NCI-H524 treated with DMSO at 0.1 percent for 48 hours (cell line): ENCODE measurements at places on chromosomes 6 and 20.

DNA sequence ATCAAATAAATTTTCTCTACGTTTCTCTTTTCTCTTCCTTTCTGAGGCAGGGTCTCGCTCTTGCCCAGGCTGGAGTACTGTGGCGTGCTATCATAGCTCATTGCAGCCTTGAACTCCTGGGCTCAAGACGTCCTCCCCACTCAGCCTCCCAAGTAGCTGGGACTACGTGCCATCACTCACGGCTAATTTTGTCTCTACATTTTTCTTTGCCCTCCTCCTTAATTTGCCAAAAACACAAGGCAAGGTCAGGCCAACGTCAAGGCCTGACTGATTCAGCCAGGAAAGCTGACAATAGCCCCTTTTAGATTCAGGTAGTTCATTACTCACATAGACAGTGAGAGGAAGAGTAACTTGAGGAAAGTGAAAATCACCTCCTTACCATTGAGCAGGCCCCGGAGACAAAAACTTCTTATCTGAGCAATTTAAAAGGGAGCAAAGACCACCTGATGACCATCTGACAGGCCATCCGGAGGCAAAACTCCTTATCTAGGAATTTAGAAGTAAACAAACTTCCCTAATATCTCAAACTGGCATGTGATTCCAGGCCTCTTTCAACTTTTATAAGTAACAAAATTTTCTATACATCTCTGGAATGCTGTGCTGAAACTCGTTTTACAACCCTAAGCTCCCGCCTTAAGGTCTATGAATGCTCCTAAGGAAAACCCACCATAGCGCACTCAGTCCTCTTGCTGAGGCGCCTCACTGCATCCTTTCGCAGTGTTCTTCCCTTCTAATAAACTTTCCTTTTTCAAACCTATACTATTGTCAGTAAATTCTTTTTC, 42.1 kb upstream of the SRPK1 start:
- no peak for DNase-seq

DNA sequence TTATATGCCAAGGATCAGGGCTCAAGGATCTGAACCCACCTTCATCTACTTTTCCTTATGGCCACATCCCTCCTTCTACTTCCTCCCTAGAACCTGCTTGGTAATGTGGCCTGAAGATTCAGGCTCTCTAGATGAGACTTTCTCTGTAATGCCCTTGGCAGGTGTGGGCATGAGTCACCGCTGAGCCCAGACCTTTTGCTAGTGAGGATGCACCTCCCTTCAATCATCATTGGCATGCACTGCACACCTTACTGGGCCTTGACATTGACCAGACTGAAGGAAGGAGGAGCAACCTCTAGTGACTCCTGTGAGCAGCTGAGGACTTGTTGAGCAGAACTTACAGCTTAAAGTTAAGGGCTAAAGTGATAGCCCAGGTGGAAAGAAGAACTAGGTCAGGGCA, 405.3 kb downstream of the MAFB start:
- no peak for DNase-seq

GRCh38 chr20:63055575-63056235, 48.9 kb upstream of the BHLHE23 start:
- no peak for DNase-seq

- no peak for DNase-seq
Measured at GRCh38 chr6:33019372-33019771, 10.0 kb upstream of the HLA-DOA start.

- peak; percentile 68 for DNase-seq
Measured at GRCh38 chr6:53299331-53300005, 49.3 kb downstream of the ELOVL5 start.

GRCh38 chr6:98014442-98015201, 731.6 kb upstream of the MMS22L start:
- no peak for DNase-seq

DNA sequence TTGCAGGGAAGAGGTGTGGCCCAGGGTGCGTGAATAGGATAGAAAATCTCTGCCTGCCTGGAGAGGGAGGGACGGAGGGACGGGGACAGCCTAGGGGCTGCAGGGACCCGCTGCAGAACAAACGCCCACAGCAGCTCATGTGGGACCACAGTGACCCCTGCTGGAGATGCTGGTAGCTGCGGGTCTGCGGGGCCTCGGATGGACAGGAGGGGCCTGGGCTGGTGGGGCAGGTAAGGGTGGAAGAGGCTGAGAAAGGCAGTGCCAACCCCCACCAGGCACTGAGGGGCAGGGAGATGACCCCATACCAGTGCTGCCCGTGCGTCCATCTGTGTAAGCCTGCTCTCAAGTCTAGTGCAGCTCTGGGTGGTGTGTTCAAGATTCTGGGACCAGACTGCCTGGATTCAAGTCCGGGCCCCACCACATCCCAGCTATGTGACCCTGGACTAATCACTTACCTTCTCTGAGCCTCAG, 39.4 kb downstream of the KIAA1755 start:
- no peak for DNase-seq

GRCh38 chr20:63554361-63555278, 661 bp downstream of the FNDC11 start:
- no peak for DNase-seq

GRCh38 chr6:107235007-107235406, 119.7 kb upstream of the BEND3 start:
- DNase-seq: no peak

DNA sequence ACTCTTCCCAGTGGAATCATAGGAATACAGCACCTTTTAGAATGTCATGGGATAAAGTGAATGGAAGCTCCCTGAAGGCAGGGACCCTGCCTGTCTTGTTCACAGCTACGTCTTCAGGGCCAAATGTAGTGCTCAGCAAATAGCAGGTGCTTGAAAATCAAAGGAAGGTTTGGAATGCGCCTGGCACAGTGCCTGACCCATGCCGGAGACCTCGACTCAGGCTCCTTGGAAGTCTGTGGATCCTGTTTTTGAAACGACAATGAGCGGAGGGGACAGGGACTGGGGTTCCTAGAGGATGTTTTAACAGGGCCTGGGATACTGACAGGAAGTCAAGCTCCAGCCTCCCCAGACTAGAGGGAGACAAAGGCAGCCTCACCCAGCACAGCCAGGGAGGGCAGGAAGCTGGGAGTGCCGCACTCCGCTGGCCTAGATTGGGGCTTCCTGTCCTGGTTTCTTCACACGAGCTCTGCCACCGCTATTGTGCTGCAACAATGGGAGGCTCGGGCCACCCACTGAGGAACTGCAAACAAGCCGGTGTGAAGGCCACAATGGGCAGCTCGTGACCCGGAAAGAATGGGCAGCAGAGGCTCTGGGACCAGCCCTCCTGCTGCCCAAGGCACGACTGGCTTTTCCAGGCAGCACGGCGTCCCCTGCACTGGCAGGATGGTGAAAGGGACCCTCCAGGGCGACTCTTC, 76.7 kb downstream of the PREX1 start:
- no peak for DNase-seq

- no peak for DNase-seq
Measured at GRCh38 chr6:17107863-17108262, 6.0 kb downstream of the STMND1 start.

- DNase-seq: no peak
Measured at GRCh38 chr6:138662471-138662870, 111.1 kb upstream of the CCDC28A start.

- no peak for DNase-seq
Measured at GRCh38 chr6:6881438-6882225, 226.1 kb upstream of the RREB1 start.
